NCI-H1436 (cell line): ENCODE measurements at places on chromosomes 6 and 20.

DNA sequence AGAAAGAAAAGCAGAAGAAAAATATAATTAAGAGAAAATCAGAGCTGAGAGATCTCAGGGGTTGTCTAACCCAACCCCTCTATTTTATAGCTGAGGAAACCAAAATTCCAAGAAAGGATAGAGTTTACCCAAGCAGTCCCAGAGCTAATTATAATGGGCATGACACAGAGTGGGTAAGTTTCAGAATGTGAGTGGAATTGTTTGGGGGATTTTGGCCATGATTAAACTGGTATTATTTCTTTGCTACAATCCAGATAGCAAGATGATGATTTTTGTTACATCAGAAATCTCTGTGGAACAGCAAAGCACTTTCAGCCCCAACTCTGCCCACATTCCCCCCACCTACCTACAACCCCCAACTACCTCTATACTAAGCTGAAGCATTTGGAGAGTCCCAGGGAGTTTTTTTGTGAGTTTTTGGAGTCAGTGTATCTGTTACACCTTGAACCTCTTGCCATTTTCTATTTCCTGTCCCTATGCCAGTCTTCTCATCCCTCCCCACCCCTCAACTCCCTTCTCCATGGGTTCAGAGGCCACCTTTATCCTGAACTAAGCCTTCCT is 24.7 kb downstream of the POFUT1 start:
- DNase-seq, result no peak

GRCh38 chr6:4929097-4929718 is 74.6 kb downstream of the RPP40 start:
- DNase-seq, result no peak

GRCh38 chr6:50637267-50637666 is 76.1 kb upstream of the TFAP2D start:
- no peak for DNase-seq

- no peak for DNase-seq
Observed at GRCh38 chr6:21325201-21325856, 268.2 kb upstream of the SOX4 start.

GRCh38 chr20:3652221-3652620 is 11.0 kb downstream of the GFRA4 start:
- DNase-seq, result no peak

- no peak for DNase-seq
Observed at GRCh38 chr20:59027741-59028320, 4.3 kb downstream of the ATP5F1E start.

- no peak for DNase-seq
Observed at GRCh38 chr6:1610497-1611321, 994 bp downstream of the FOXC1 start.

GRCh38 chr6:5215159-5215558 is 45.6 kb downstream of the LYRM4 start:
- DNase-seq, result no peak

DNA sequence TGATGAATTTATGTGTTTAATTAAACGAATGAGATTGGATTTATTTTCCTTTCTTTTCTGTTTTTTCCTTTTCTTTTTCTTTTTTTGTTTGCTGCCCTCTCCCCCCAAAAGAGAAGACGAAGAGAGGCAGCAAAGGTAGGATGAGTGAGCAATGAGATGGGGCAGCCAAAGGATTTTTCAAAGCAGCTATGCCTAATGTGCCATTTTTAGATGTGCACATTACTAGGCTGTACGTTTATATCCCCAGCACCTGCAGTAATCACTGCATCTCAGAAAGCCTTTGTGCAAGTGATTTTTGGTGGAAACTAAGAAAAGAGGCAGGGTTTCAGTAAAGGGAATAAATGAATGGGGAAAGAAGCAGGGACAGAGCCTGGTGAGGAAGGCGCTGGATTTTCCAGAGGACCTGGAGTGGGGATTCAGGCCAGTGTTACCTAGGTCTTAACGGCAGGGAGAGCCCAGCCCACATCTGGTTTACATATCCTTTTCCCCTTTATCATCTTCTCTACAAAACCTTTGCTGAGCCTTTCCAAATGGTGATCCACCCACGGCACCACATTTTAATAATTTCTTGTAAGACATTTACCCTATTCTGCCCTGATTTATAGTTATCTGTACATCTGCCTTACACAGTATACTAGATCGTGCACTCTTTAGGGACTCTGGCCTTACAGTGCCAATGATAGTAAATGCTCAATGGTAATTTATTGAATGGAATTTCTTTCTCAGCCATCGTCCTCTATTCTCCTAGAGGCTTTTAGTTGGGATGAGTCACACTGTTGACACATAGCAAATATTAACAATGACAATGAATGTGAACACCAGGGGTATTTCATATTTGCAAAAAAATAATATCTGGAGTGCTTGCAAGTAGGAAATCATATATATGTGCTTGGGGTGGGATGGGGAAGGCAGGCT is 38.3 kb upstream of the ATXN1 start:
- DNase-seq, result no peak

- no peak for DNase-seq
Observed at GRCh38 chr6:128271011-128271410, 249.4 kb downstream of the PTPRK start.

GRCh38 chr6:6217855-6218758 is 102.4 kb downstream of the F13A1 start:
- no peak for DNase-seq

- no peak for DNase-seq
Observed at GRCh38 chr6:90369024-90369519, 72.4 kb upstream of the BACH2 start.

GRCh38 chr6:54094293-54094692 is 16.9 kb upstream of the MLIP start:
- DNase-seq, result no peak

DNA sequence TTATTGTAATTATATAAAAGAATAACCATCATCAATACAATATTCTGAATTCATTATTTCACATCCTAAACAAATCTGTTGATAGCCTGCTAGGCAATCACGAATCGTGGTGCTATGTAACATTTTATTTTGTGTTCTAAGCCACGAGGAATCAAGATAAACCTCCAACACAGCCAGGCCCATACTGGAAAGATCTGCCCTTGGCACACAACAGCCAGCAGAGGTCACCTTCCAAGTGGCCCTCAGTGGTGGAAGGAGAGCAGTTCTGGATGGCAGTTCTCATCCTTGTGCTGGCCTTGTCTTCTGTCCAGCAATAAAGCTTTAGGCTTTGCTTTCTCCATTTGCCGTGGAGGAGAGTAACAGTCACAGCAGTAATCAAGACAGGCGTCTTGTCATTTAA is 13.2 kb downstream of the ZNF831 start:
- no peak for DNase-seq

GRCh38 chr6:139172151-139172550 is 37.3 kb downstream of the HECA start:
- DNase-seq, result no peak
